ENCODE measurements at places on chromosomes 1 and 21. TPM values are rescaled to one million over a fixed set of nuclear protein-coding genes. Genes with fewer than 3 reads are reported as not detected.

The CD164L2 gene
- total RNA-seq: 0.40 TPM

The ENTREP3 gene
- total RNA-seq: 30.9 TPM

The PKLR gene
- not detected for total RNA-seq

The HES4 gene
- total RNA-seq: 379 TPM

The SLC45A1 gene
- total RNA-seq: 0.75 TPM

The CFHR1 gene
- not detected for total RNA-seq

DNA sequence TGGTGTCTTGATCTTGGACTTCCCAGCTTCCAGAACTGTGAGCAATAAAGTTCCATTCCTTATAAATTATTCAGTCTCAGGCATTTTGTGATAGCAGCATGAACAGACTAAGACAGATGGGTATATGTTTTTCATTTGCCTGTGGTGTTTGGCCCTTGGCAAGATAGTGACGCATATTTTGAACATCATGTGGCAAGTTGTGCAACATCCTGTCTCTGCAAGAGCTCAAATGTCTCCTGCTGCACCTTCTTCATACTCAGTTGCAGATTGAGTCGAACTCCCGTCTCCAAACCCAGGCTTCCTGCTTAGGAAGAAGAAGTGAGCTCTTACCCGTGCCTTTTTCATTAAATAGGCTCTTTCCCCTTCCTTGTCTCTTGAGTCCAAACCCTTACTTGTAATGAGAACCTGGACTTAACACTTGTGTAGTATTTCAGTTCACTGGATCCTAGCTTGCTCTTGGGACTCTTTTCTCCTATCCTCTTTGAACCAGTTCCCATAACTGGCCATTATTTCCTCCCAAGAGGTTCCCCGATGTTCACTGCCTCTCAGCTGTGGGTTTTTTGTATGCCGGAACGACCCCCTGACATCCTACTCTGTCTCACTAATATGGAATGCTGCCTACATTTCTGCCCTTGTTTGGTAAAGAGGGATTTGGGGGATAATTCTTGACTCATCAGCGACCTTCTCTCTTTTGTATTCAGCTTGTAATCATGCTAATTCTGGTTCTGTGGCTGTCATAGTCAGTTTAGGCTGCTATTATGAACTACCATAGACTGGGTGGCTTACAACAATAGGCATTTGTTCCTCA is 125.0 kb upstream of the KCNK2 start:
- DNase-seq: peak; percentile 90

DNA sequence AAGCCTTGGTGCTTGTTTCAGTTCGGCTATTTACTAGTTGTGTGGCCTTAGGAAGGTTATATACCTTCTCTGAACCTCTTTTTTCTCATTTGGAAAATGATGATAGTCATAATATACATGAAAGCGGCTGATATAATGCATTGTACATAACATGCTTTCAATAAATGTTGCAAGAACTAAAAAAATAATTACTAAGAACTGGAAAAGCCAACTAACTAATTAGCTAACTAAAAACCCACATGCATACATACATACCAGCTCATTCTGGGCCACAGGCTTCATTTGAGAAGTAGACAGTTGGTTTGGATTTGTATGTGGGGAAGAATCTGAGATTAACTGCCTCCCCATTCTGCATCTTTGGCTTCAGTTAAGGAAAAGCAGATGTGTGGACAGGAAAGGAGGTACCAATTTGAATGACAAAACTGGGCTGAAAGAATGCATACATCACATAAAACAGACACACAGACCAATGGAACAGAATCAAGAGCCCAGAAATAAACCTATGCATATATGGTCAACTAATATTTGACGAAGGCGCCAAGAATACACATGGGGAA is 217.9 kb downstream of the TM2D1 start:
- no peak for DNase-seq

DNA sequence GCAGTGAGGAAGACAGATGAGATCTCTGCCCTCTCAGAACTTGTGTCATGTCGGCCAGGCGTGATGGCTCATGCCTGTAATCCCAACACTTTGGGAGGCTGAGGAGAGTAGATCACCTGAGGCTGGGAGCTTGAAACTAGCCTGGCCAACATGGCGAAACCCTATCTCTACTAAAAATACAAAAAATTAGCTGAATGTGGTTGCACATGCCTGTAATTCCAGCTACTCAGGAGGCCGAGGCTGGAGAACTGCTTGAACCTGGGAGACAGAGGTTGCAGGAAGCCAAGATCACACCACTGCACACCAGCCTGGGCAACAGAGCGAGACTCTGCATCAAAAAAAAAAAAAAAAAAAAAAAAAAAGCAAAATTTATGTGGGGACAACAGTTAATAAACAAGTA is 40.9 kb upstream of the RALGPS2 start:
- DNase-seq: no peak

GRCh38 chr1:205630651-205631009 is 1.2 kb downstream of the ELK4 start:
- no peak for DNase-seq

DNA sequence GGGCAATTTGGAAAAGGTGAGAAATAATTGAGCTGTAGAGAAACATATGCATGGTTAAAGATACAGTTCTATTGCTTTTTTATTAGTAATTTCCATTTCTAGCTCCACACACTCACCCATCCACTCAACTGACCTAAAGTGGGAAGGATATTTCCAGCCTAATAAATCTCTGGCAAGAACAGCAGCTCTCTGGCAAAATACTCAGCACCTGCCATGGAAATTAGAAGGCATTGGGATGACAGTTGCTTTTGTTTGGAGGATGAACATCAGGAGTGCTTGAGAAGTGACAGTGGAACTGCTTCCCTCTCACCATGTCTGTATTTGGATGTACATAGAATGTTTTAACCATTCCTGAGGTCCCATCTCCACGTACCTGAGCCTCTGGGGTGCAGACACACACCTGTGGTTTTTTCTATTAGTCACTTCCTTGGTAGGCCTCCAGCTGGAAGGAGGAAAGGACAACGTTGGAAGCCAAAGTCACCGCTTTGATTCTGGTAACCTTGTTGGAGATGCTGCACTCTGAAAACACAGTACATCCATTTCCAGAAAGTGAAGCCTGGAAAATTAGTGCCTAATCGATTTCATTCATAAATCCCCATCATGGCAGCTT is 62.3 kb upstream of the RUNX1 start:
- DNase-seq: peak; percentile 85

DNA sequence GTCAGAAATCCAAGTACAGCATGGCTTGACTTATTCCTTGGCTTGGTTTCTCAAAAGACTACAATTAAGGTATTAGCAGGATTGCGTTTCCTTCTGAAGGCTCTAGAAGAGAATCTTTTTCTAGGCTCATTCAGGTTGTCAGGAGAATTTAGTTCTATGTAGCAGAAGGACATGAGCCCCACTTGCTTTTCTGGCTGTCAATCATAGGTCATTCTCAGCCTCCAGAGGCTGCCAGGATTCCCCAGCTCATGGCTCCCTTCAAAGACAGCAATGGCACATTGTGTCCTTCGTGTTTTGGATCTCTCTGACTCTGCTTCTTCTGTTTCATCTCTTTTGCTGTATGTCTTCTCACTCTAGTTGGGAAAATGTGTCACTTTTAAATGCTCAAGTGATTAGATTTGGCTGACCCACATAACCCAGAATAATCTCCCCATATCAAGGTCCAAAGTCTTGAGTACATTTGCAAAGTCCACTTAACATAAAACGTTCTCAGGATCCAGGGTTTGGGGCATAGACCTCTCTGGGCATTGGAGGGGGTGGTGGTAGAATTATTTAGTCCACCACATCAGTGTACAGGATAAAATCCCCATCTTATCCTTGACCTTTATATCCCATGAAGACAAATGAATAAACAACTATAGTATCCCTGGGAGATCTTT is 126.7 kb upstream of the BCL9 start:
- DNase-seq: no peak

DNA sequence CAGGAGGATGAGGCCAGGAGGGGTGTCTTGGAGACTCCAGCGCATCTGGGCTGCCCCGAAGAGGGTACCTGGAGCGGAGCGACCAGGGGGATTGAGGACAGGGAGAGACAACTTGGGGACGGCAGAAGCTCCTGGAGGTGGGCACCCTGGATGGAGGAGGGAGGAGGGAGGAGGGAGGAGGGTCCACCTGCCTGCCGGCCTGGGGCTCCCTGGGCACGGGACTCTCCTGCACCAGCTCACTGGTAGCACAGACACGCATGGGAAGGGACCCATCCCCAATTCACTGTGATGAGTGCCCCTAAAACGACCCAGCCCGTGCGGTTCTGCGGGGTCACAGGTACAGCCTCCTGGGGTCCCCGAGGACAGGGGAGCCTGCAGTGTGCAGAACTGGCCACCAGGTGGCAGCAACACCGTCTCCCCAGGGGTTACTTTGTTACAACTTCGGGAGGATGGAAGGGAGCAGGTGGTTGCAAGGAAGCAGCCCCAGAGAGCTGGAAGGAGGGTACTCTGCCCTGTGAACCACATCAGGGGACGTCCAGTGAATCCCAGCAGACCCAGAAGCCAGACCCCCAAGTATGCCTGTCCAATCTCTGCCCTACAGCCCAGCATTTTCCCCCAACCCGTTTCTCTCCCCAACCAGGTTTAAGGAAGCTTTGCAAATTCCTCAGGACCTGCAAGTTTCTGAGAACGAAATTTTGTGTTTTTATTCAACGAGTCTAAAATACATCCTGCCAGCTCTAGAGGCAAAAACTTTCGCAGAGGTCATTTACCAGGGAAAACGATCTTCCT is 482.4 kb downstream of the NPHP4 start:
- DNase-seq: peak; percentile 72

DNA sequence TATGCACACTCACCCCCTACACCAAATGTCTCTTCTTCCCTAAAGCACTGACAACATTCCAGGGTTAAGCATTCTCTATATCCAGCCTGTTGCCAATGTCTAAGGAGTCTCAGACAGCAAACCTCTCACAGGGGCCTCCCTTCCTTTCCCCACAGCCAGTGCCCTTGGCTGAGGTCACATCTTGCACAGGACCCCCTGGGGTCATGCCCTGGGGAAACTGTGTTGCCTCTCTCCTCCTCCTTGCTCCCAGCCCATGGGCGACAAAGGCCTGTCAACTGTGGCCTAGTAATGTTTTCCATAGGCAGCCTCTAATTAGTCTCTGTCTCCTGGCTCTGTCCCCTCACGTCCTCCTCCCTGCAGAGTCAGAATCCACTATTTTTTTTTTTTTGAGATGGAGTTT is 54.6 kb downstream of the NENF start:
- DNase-seq: no peak

DNA sequence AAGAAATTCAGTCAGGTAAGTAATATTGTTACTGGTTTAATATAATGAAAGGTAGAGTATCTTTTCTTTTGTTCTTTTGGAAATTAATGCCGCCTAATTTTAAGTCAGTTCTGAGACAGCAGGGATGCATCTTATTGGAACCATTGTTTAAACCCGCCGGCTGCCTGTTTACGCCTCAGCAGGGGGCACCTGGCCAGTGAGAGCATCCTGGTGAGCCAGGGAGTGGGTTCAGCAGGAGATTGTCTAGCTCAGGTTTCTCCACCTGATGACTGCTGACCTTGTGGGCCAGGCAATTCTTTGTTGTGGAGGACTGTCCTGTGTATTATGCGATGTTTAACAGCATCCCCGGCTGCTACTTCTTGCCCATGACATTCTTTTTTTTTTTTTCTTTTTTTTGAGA is 30.2 kb downstream of the CHAF1B start:
- DNase-seq: no peak

DNA sequence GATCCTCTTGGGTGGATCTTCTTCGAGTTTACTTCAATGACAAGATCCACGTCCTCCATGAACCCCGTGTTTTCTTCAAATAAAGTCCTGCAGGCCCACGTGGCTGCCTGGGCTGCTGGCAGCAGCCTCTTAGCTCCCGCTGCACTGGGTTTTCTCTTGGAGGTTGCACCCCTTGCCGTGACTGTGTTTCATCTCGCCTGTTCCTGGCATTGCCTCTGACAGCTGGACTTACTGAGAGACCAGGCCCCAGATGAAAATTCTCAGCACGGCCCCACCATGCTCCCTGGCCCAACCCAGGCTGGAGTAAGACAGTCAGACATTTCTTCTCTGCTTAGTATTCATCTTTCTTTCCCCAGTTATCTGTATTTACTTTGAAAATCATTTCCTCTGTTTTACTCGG is 274.8 kb upstream of the RUNX1 start:
- no peak for DNase-seq

DNA sequence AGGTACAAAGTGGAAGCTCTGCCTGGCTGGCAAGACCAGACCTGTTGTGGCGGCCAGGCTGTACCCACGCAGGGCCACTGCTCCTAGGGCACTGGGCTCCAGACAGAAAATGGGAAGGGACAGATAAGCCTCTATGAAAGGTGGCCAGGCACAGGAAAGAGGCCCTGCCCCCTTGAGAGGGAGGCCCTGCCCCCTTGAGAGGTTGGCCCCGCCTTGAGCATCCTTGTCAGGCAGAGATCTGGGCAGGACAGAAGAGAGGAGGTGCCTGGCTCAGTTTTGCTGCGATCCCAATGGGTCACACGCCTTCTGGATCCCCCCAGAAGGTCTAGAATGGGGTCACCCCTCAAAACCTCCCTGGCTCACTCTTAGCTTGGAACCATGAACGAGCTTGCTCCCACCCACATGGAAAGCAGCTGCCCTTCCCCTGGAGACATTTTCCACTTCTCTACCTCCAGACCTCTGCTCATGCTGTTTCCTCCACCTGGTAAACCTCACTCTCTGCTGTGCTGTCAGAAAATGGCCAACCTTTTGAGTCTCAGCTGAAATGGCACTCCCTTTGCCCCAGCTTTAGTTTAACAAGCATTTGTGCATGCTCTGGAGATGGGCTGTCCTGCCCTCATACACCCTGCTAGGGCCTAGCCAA is 17.5 kb upstream of the ECE1 start:
- no peak for DNase-seq

Data from PC-3 (cell line).